ENCODE measurements at places on chromosomes 5 and 9.

- no peak for DNase-seq
Observed at GRCh38 chr5:10591159-10591558, 27.3 kb downstream of the ANKRD33B start.

DNA sequence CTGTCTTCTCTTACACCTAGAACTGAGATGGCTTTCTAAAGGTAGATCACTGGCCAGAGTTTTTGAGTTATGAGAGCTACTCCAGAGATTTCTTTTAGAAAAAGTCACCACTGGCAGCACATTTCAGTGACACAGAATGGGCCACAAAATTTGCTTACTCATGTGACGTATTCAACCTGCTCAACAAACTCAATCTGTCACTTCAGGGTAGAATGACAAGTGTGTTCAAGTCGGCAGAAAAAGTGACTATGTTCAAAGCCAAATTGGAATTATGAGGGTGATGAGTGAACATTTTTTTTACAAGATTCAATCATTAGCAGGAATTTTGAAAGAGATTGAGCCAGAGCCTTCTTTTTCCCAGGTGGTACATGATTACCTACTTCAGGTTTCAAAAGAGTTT is 46.5 kb downstream of the TAF11L14 start:
- DNase-seq: no peak

DNA sequence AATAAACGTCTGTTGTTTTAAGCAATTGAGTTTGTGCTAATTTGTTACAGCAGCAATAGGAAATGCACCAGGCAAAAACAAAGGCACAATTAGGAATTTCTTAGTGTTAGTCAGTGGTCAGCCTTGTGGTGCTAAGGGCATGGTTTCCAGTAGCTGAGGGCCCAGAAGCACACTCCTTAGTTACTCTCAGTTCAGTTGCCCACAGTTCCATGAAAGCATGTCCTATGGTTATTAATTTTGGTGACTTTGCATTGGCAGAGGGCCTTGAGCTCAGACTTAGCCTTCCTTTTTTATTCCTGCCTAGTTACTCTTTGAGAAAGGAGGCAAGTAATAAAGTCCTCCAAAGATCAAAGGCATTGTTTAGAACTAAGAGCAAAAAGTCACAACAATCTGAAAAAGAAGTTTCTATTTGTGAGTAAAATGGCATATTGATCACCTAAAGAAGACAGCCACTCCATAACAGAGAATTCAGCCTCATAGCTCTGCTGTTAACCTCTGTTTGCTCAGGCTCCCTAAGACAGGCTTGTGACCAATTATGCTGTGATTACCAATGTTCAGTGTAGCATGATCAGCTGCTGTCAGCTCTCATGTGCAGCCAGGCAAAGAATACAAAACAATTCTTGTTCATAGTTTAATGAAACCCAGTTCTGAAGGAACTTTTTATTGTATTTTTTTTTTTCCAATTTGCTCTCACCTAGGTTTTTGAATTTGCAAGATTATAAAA is 57.0 kb upstream of the MROH2B start:
- no peak for DNase-seq

- no peak for DNase-seq
Observed at GRCh38 chr5:6649186-6649585, 15.9 kb downstream of the SRD5A1 start.

DNA sequence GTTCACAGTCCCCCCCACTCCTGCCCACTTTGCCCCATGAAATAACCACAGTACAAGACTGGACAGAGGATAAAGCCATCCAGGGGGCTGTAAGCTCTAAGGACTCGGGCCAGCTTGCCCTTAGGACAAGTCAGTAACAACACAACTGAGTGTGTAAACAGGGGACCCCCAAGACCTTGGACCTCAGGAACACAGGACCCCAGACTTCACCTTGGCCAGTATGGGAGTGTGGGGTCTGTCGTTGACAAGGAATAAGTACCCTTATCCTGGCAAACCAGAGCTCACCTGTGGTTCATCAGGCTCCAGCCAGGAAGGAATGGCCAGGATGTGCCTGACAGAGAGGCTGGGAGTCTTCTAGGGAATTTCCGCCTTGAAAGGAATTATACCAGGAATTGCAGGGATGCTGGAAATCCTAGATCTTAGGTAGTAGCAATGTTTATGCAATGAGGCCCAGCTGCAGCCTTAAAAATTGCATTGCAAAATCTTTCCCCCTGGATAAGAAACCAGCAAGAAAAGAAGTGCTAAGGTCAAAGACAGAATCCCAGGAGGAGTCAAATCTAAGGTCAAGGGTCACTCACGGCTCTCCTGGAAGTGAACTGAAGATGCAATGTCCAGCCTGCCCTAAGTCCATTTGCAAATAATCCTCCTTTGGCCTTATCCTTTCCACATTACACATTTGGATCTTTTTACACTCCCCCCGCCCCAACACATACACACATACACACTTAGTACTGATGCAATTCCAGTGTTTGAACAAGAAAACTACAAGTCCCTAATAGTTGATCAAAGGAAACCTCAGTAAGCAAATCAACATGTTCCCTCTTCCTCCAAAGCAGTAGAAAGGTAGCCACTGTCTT is 27.3 kb upstream of the TDRD7 start:
- no peak for DNase-seq

DNA sequence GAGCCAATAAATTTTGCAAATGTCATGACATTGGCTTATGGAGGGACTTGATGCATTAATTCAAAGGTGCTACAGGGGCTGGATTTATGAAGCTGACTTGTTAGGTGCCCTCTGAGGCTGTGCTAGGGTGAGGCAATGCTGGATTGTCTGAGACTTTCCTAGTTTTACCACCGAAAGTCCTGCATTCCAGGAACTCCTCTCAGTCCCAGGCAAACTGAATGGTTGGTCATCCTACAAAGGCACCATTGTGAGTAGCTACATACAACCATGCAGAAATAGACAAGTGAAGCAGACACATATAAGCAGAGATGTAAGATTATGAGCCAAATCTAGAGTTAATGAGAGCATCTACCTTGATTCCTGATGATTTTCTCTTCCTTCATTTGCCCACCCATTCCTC is 95.3 kb downstream of the LIX1 start:
- DNase-seq: no peak

- no peak for DNase-seq
Observed at GRCh38 chr9:98810102-98810842, 2.8 kb downstream of the GALNT12 start.

- no peak for DNase-seq
Observed at GRCh38 chr5:37554938-37555337, 175.8 kb downstream of the WDR70 start.

GRCh38 chr9:133154097-133154989 is 9.4 kb downstream of the GBGT1 start:
- DNase-seq: no peak

- DNase-seq: no peak
Observed at GRCh38 chr5:29079771-29080170, 2041.4 kb upstream of the CDH9 start.

GRCh38 chr5:122653087-122654017 is 121.5 kb upstream of the SNX2 start:
- DNase-seq: no peak

- DNase-seq: no peak
Observed at GRCh38 chr9:68625559-68625958, 79.5 kb upstream of the PIP5K1B start.

- DNase-seq: no peak
Observed at GRCh38 chr5:117713585-117714198, 1139.1 kb upstream of the SEMA6A start.

GRCh38 chr9:115985657-115986056 is 167.9 kb upstream of the PAPPA start:
- DNase-seq: no peak

DNA sequence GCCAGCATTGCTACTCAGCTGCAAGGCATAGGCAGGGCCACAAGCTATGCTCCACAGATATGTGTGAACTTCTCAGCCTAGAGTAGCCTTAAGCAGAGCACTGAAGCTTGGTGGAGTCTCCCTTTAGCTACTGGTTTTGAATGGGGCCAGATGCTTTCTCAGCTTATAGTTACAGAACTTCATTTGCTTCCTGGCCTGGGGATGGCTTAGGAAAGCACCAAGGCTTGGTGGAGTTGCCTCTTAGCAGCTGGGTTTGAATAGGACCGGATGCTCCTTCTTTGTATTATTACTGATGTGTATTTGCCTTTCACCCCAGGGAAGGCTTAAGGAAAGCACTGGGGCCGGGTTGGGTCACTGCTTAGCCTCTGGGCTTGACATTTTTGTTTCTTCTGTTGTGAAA is 497.8 kb upstream of the SEMA6A start:
- DNase-seq: no peak

GRCh38 chr9:87107072-87107471 is 159.8 kb upstream of the GAS1 start:
- no peak for DNase-seq

GRCh38 chr5:60820593-60821487 is 23.2 kb downstream of the ELOVL7 start:
- no peak for DNase-seq

- DNase-seq: no peak
Observed at GRCh38 chr5:73196201-73196600, 23.2 kb downstream of the TMEM174 start.

DNA sequence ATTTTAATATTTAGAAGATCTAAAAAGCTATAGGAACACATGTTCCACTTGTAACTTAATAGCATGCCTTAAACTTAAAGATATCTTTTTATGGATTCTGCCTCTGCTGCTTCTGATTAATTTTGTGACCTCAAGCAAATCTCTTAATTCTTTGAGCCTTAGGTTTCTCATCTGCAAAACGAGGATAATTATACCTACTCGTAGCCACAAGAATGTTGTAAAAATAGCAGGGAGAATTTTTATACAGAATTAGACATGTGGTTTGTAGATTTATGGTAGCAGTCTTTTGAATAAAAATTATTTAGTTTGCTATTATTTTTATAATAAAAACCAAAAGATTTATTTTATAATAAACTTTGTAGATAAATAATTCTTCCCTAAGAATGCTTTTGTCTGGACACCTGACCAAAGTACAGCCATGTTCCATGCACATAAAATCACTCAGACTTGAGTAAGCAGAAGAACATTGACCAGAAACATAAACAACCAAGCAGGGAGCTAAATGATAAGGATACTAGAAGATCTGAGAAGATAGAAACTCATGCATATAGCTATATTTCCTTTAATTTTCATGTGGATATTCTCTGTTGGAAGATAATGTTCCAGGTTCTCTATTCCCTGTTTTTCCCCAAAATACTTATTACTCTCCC is 18.5 kb downstream of the C9orf85 start:
- no peak for DNase-seq

- DNase-seq: no peak
Observed at GRCh38 chr9:78533500-78533899, 236.6 kb downstream of the PSAT1 start.

DNA sequence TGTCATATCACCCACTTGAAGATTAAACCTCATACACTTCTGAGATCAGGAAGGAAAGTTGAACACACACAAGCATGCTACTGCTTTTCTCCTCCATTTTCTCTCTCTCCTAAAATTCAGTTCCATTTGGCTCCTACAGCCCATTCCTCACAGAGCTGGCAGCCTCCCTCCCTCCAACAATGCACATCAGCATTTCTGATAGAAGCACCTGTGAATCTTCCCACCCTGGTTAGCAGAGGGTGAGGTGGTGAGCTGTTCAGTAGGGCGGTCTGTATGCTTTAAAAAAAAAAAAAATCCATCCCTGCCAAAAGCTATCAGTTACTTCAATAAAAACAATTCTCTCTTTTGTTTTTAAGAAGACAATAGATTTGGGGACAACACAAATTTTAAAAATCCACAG is 463.2 kb upstream of the KIF2A start:
- DNase-seq: no peak

- DNase-seq: no peak
Observed at GRCh38 chr9:36501727-36502126, 71.0 kb upstream of the MELK start.

GRCh38 chr9:81597419-81598122 is 91.8 kb downstream of the TLE1 start:
- DNase-seq: no peak

DNA sequence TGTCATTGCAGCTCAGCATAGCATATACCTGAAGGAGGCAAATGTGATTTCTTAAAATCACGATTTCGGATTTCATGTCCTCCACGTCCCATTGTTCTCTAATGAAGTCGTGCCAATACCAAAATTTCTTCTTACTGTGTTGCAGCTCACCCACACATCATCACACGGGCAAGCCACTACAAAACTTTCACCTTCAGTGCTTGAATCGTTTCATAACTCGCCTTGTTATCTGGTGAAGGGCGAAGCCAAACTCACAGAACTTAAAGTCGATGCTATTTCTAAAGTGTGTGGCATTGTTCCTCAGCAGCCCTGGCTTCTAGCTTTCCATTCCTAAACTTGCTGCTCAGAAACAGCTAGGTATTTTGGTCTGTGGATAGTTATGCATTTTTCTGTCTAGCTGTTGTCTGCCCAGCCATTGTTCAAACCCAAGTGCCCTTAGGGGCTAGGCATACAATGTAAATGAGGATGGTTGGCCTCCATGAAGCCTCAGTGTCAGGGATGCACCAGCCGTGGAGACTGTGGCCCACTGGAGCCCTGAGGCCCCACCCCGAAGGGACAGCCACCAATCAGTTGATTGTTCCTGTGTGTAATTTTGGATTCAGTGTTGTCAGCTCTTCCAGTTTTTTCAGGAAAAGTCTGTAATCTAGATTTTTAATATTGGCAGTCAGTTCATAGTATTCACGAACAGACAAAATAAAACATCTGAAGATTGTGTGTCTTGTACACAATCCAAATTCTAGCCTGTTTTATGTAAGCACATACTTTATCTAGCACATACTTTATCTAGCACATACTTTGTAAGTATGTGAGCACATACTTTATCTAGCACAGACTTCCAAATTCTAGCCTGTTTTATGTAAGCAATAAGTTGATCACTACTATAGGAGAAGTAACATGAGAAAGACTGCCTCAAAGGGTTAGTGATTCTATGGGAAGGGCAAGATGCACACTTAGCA is 112.8 kb downstream of the DAPK1 start:
- no peak for DNase-seq

DNA sequence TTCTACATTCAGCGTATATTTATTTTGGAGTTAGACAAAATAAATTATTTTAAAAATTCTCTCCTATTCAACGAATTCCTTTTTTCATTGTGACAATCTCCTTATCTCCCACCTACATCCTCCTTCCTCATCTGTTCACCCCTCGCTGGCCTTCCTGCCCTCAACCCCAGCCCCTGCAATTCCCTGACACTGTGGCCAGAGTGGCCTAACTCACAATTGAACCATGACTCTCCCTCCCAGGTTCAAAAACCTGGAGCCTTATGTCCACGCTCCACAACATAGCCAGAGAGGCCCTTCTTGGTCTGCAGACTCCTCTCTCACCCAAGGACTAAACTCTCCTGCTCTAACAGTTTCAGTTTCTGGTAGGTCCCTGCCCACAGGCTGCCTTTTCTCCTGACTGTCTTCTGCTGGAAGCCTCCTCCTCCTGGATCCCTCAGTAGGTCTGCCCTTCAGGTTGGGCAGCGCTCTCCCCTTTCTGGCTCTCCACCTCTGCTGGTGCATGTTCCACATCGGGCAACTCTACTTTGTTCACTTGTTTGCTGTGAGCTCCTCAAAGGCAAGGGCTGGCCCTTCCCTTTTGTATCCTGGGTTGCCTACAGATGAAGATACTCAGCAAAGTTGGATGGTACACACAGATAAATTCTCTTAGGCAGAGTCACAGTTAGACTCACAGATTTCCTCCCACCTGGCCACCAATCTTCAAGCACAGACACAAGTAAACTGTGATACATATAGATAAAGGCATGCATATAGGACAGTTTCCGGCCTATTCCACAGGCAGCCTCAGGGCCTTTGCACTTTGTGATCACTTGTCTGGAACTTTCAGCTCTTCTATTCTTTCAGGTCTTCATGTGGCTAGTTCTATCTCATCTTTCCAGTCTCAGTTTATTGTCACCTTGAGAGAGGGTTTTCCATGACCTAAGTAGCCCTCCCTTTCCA is 19.8 kb upstream of the MYORG start:
- DNase-seq: no peak

GRCh38 chr5:109298794-109299193 is 111.0 kb downstream of the PJA2 start:
- no peak for DNase-seq
